Hematopoietic multipotent progenitor cell (in vitro differentiated cells): ENCODE measurements at places on chromosomes 6 and 20.

- no peak for DNase-seq
Observed at GRCh38 chr20:45972500-45973183, 639 bp upstream of the ZNF335 start.

- DNase-seq, result no peak
Observed at GRCh38 chr6:116017546-116018295, 43.0 kb downstream of the FRK start.

DNA sequence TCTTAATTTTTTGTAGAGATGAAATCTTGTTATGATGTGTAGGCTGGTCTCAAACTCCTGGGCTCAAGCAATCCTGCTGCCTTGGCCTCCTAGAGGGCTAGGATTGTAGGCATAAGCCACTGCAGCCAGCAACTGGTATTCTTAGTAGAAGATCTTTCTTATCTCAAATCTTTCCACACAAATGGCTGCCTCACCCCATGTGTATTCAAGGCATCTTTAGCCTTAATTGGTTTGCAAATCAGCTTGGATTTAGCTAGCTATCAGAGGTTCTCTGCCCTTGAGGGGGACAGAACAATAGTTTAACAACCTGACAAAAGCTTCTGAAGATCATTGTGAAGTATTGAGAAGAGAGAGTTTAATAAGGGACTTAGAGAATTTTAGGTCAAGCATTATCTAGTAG, 17.9 kb upstream of the ABRACL start:
- no peak for DNase-seq

GRCh38 chr6:444653-445275, 53.2 kb downstream of the IRF4 start:
- DNase-seq, result no peak

DNA sequence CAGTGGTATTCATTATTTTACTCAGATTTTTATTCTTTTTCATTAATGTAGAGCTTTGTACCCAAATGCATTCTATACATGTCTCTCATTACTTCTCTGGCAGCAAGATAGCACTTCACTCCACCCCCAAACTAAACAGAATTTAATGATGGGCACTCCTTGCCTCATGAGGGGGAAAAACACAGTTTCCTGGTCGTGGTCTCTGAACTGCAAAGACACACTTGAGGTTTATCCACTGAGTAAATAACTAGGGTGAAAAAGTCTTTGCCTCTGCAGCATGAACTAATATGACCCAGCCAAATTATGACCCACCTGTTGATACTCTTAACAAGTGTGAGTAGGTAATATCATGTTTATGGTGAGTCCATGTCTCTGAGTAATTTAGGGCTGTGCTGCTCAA, 785.2 kb upstream of the FLRT3 start:
- DNase-seq, result no peak

- DNase-seq, result no peak
Observed at GRCh38 chr6:111552241-111552744, 53.4 kb downstream of the TRAF3IP2 start.

DNA sequence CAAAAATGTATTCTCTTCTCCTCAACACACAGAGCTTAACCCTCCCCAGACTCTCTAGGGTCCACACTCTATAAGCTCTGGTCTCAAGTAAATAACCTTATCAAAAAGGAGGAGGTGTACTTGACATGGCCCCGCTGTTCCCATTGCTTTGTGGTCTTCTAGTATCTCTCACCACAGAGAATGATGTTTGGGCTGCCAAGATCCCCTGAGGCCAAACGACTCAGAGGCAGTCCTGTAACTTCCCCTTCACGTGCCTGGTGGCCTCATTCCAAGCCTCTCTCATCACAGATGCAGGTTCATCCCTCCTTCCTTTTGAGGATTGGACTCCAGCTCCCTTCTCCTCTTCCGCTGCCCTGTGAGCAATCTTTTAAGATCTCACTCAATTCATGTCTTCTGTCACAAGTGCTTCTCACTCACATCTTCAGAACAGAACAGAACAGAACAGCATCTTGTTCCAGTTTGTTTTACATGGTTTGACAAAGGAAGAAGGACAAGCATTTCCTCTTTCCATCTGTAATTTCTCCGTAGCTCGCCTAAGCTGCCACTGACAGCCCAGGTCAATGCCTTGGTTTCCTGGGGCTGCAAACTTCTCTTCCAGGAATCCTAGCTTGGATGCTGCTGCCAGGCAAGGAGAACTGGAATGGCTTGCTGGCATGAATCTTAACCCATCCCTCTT, 541.5 kb downstream of the CD83 start:
- DNase-seq, result peak; percentile 48

GRCh38 chr20:44856442-44856841, 29.1 kb upstream of the YWHAB start:
- no peak for DNase-seq

DNA sequence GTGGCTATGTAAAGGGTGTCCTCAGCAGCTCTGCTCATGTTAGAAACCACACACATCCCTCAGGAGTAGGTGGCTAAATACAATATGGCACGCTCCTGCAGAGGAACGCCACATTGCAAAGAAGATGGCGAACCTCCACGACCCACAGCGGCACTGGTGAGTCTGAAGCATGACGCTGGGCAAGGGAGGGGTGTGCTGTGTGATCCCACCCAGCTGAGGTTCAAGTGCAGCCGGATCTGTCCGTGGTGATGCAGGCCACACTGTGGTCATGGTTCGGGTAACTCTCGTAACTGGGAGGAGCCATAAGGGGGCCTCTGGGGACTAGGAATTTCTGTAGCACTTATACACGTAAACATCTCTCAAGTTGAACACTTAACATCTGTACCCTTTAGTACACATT, 23.4 kb upstream of the APMAP start:
- no peak for DNase-seq

DNA sequence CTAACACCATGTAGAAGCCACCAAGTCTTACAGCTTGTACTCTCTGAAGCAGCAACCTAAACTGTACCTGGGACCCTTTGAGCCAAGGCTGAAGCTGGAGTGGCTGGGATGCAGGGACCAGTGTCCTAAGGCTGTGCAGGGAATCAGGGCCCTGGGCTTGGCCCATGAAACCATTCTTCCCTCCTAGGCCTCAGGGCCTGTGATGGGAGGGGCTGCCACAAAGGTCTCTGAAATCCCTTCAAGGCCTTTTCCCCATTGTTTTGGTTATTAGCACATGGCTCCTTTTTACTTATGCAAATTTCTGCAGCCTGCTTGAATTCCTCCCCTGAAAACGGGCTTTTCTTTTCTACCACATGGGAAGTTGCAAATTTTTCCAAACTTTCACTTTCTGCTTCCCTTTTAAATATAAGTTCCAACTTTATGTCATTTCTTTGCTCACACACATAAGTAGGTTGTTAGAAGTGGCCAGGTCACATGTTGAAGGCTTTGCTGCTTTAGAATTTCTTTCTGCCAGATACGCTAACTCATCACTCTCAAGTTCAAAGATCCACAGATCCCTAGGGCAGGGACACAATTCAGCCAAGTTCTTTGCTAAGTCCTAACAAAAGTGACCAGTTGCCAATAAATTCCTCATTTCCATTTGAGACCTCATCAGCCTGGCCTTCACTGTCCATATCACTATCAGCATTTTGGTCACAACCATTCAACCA, 28.2 kb upstream of the ATXN1 start:
- DNase-seq, result no peak

- no peak for DNase-seq
Observed at GRCh38 chr6:10968776-10969175, 75.3 kb downstream of the ELOVL2 start.

DNA sequence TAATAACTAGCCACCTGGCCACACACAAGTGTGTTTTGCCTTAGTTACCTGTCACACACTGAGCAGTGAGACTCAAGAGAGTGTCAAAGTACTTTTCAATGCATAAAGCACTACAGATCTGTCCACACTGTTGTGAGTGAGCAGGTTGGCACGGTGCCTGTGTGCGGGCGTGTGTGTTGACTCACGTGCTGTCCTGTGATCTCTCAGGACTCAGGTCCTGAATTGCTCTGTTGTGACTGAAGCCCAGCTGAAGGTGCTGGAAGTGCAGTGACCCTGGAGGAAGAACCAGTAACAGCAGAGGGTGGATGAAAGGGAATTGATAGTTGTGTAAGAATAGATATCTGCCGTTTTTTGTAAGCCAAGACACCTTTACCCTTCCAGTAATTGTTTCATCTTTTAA, 18.3 kb downstream of the SLC16A10 start:
- DNase-seq, result no peak

DNA sequence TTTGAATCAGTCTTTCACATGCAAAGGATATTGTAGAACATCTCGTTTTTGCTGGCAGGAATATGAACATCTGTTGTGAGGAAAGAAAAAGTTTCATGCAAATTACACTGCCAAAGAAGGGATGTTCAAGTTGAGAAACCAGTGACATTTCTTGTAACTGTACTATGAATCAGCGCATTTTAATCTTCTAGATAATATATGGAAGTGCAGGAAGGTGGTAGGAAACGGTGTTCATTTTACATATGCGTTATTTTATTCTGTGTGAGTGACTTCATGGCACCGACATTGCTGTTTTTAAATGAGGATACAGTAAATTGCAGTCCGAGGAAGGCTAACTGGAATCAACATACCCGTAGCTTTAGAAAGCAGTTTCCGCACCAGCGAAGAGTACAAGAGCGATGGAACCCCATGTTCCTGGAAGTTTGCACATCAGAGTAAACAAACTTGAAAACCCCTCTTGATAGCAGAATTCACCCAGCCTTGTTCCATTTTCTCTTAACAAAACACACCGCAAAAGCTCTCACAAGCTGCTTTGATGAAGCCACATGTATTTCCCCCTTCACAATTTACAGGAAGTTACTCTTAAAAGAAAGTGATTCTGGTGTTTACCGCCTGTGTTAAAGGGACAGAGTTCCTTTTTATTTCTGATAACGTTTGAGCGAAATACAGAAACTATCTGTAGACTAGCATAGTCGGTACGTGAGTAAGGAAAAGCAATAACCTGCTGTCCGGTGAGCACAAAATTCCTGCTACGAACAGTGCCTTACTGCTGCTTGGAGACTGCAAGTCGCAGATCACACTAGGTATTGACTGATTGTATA, 11.5 kb downstream of the PRDM1 start:
- peak; percentile 55 for DNase-seq

DNA sequence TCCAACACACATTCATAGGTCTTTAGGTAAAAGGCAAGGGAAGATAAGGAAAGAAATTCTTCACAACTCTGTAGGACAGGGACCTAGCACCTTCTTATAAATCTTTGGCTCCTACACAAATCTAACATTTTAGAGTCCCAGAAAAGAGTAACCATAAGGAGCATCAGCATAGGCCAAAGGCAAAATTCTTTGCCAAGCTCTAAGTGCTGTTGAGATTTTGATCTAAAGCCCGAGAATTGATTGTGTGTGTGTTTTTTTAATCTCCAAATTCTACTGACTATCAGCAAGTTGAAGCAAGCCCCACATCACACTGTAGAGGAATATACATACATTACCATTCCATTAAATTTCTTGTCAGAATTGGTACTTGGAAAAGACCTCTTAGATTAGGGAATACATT, 233.6 kb downstream of the BTBD9 start:
- DNase-seq, result no peak

GRCh38 chr6:26304797-26305640, 60.0 kb upstream of the BTN3A2 start:
- DNase-seq, result peak; percentile 44
